ENCODE measurements at places on chromosomes 12 and 14.
A peak's percentile ranks its signal among the peaks of the same experiment; 100 is the strongest.

DNA sequence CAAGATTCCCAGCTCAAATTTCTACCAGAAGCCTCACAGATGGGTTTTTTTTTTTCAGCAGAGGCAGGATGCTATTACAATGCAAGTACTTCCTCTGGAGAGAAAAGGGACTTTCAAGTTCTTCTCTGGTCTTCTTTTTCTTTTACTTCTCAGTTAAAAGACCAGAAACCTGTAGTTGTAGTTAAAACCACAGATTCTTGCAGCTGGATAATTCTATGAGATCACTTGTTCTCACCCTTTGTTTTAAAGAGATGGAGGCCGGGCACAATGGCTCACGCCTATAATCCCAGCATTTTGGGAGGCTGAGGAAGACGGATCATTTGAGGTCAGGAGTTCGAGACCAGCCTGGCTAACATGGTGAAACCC is 47.6 kb upstream of the OVCH1 start:
- DNase-seq, result no peak

DNA sequence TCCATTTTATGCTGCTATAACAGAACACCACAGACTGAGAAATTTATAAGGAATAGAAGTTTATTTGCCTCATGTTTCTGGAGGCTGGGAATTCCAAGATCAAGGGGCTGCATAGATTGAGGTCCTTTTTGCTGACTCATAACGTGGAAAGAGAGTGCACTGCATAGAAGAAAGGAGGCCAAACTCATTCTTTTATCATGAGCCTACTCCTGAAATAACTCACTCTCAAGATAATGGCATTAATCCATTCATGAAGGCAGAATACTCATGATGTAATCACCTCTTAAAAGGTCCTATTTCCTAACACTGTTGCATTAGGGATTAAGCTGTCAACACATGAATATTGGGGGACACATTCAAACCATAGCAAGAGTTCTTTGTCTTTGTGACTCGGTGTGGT is 60.0 kb upstream of the FBXO33 start:
- DNase-seq, result no peak

- DNase-seq, result peak; percentile 49
These were observed 5.5 kb downstream of the OR10AD1 start for GRCh38 chr12:48197549-48197970.

DNA sequence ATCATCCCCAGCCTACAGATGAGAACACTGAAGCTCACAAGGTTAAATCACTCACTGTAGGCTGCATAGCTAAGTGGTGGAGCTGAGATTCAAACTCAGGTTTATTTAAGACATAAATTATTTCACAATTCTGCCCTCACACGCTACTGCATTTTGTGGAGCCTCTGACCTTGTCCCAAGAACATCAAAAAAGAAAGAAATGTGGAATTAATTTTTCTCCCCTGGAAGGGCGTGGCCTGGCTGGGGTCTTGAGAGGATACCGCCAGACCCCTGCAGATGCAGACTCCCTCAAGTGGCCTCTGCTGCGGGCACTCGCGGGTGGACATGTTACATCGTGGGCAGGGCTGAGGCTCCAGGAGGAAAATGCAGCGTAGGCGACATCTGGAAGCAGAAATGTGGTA is 40.6 kb downstream of the LTBP2 start:
- no peak for DNase-seq

GRCh38 chr14:92254786-92255185 is 68.2 kb upstream of the SLC24A4 start:
- DNase-seq, result no peak

Data from CD4-positive, alpha-beta T cell treated with Interleukin-2 at 100 ng/mL for 4 hours (primary cell).